ENCODE measurements at places on chromosomes 7 and 10.

- DNase-seq = no peak
Measured at GRCh38 chr7:155234950-155235789, 62.5 kb upstream of the INSIG1 start.

GRCh38 chr7:71553306-71553705 lies 421.4 kb downstream of the GALNT17 start:
- no peak for DNase-seq

GRCh38 chr7:17598846-17599245 lies 300.4 kb downstream of the AHR start:
- no peak for DNase-seq

DNA sequence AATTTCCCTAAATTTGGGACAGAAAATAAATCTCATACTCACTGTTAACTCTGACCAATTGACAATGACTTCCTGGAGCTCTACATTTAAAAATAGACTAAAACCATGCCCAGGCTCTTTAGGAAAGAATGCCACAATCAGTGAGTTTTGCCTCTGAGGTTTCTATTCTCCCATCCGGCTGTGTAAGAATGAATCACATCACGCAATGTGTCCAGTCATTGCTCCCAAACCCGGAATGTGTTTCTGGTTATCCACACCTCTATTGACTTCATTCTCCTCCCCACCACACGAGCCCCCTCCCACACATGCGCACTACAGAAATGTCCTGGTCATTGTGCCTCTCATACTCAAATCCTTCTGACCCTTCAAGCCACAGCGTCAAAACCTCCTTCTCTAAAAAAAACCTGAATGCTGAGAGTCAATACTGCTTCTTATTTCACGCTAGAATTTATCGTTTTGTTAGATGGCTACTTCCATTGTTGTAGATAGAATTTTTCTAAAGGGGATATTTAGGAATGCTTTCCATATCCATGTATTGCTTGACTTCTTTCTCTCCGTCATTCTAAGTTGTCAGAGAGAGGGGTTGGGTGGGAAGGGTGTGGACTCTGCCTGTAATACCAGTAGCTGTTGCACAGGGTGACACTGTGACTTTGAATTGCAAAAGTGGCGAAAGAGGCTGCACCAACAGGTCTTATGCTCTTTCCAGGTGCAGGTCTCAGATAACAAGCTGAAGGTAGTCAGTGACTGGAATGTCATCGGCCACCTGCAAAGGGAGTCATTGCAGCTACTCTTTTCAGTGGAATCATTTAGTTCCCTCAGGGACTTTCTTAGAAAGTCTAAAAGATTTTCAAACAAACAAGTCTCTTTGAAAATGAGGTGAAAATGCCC lies 356.6 kb downstream of the PAXIP1 start:
- DNase-seq = no peak

DNA sequence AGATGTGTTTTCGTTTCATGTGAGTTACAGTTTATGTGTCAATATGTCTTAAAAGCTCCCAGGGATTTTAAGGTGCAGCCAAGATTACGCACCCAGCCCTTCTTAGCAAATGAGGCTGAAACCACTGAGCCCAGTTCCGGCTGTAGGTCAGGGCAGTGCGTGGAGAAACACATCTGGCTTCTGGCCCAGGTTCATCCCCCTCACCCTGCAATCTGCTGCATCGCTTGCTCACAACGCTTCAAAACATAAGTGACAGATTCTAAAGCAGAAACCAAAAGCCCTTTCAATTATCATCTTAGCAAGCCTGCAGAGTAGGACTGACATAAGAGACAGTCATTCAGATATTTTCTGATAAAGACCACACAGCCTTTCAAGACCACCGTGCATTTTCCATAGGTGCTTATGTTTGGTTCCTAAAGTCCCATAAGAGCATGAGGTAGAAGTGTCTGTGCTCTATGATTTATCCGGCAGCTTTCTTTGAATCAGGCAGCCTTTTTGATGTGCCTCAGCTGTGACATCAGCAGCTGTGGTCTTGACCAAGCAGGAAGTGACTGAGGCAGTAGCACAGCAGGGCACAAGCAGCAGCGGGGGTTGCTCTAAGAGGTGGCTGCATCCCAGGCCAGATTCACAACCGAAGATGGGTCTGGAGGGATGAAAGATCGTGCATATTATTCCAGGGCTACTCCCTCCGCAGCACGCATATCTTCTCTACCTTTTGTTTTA lies 72.1 kb upstream of the LYZL2 start:
- peak; percentile 46 for DNase-seq

DNA sequence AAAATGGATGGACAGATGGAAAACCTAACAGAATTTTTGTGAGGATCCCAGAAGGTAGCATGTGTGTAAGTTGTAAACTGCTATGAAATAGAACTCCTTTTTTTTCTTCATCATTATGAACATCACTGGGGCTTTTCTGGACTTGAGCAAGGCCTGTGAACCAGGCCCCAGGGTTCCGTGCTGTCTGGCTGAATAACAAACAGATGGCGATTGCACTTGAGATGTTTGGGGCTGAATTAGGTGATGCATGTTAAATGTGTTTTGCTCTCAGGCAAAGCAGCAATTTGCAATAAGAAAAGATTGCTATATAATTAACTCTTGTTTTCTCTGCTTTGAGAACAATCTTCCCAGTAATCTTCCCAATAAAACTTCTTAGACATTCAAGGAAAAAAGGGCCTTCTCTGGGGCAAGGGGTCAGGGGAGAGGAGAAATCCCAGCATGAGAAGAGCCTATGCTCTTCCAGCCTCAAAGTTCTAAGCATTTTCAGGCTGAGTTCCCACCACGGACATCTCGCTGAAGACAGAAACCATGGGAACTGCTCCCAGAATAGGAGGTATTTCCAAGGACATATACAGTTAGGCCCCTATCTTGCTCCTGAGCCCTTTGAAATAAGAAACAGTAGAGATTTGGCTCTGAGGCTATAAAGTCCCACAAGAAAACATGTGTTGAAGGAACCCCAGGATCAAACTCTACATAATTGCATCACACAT lies 98.7 kb downstream of the ITIH5 start:
- no peak for DNase-seq

GRCh38 chr7:17822547-17823173 lies 117.6 kb downstream of the SNX13 start:
- DNase-seq = no peak

DNA sequence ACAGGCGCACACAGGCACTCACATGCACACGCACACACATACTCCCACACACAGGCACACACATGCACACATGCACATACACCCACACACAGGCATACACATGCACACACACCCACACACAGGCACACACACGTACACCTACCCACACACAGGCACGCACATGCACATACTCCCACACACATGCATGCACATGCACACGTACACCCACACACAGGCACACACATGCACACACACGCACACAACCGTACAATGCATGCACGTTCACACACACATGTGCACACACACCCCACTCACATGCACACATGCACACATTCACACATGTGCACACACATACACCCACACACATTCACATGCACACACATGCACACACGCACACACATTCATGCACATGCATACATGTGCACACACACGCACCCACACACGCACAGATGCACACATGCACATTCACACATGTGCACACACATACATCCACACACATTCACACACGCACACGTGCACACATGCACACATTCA lies 59.3 kb downstream of the MKI67 start:
- peak; percentile 15 for DNase-seq

- DNase-seq = no peak
Measured at GRCh38 chr7:143877098-143877497, 24.9 kb downstream of the TCAF1 start.

GRCh38 chr7:78301407-78301806 lies 502.8 kb downstream of the PHTF2 start:
- DNase-seq = no peak

DNA sequence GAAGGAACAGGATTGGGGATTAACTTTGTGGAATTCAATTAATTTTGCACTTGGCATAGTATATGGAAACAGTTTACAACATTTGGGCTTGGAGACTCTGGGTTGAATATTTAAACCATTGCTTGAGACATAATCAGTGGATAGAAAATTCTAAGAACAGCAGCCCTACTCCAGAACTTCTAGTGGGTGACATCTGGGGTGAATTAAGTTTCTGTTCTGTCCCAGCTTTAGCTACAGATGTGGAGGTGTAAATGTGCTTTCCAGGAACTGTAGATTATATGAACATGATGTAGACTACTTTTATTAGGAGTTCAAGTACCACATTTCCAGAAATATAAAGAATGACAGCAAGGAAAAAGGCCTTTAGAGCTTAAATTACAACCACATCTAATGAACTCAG lies 51.9 kb upstream of the SKAP2 start:
- no peak for DNase-seq

Data from femur (tissue), 1 donor.